ENCODE measurements at places on chromosomes 3 and 15.

DNA sequence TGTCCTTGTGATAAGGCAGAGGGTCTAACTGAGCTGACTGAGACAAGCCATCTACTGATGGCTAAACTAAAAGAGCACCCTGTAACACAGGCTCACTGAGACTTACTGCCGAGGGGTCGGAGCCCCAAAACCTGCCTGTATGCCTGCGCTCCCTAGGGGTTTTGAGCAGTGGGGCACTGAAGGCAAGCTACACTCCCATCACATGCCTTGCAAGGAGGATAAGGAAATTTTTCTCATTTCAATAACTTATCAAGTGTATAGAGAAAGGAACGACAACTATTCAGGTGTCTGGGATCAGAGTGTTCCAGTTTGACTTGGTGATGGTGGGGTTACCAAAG lies 292.2 kb downstream of the EPHA6 start:
- no peak for DNase-seq

DNA sequence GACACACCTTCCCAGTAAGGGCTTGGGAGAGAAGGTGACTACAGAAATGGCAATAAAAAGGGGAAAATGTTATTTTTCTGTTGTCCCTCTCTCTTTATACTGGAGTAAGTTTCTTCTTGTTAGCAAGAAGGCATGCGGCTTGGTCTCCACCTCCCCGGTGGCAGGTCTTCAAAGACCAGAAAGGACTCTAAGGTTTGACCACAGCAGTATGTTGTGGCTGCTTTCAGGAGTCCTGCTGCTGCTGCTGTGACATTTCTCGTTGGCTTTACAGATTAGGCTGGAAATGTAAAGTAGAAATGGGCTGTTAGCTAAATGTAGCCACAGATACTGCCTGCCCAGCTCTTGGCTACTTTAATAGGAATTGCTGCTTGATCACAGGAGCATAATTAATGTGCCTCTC lies 175.8 kb upstream of the ZBTB20 start:
- DNase-seq: no peak

DNA sequence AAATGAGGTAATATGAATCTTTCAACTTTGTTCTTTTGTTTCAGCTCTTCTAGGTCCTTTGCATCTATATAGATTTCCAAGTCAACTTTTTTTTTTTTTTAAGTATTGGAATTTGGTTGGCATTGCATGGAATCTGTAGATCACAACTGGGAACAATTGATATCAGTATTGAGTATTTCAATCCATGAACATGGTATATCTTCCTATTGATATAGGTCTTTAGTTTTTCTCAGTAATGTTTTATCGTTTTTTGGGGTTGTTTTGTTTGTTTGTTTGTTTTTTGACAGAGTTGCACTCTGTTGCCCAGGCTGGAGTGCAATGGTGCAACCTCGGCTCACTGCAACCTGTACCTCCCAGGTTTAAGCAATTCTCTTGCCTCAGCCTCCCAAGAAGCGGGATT lies 137.2 kb downstream of the EEFSEC start:
- DNase-seq: no peak

DNA sequence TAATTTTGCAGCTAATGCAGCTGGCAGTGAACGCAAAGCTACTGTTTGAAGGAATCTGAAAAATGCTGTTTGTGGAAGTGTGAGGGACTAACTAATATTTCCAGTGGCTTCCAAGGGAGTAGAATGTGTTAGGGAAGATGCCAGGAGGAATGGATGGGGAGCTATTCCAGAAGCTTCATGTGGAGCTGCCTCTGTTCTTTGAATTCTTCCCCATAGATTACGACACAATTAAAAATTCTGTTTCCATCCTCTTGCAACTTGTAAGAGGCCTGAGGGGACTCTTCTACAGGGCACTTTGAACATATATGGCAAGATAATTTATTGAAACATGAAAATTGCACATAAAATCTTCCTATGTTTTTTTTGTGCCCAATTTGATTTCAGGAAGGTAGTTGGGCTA lies 74.3 kb upstream of the CTXND1 start:
- DNase-seq: no peak
